ENCODE measurements at places on chromosomes 1 and 21. TPM values are rescaled to one million over a fixed set of nuclear protein-coding genes. Genes with fewer than 3 reads are reported as not detected.

Gene ATP1A2
- not detected for total RNA-seq

Gene PHF13
- total RNA-seq = 13.2 TPM

GRCh38 chr1:46087891-46088290 lies 44.5 kb downstream of the PIK3R3 start:
- no peak for DNase-seq

- no peak for DNase-seq
These were observed 23.5 kb upstream of the KCNAB2 start for GRCh38 chr1:6022193-6022592.

- no peak for DNase-seq
These were observed 779 bp downstream of the TLR5 start for GRCh38 chr1:223142269-223142668.

Data from glutamatergic neuron (in vitro differentiated cells).